Activated CD4-positive, alpha-beta memory T cell treated with anti-CD3 and anti-CD28 coated beads, Interleukin-2, amount 10 ng/mL, durations not matched to agents 7 days and 5 days (primary cell): ENCODE measurements at places on chromosomes 13 and 19. TPM values are rescaled to one million over a fixed set of nuclear protein-coding genes. Genes with fewer than 3 reads are reported as not detected.

The FCER2 gene
- 0.95 TPM for total RNA-seq

The CILP2 gene
- 0.08 TPM for total RNA-seq

The PRR22 gene
- 2.4 TPM for total RNA-seq

The CELF5 gene
- 0.25 TPM for total RNA-seq

The HRC gene
- total RNA-seq, result not detected

The MPND gene
- 19.1 TPM for total RNA-seq

The GPR4 gene
- total RNA-seq, result not detected

The PTGER1 gene
- total RNA-seq, result 0.93 TPM

The ZNF570 gene
- 5.0 TPM for total RNA-seq

The KLHL1 gene
- total RNA-seq, result not detected

The GPR12 gene
- total RNA-seq, result not detected

The ANGPTL8 gene
- not detected for total RNA-seq

The SLC25A41 gene
- total RNA-seq, result not detected

The TEX29 gene
- total RNA-seq, result 0.93 TPM

The SULT2B1 gene
- total RNA-seq, result not detected

The ANKRD24 gene
- total RNA-seq, result 1.3 TPM

The ZNF486 gene
- 8.7 TPM for total RNA-seq

The ZNF112 gene
- not detected for total RNA-seq

The EXOC3L2 gene
- total RNA-seq, result not detected
